ENCODE measurements at places on chromosomes 11 and 22. TPM values are rescaled to one million over a fixed set of nuclear protein-coding genes. Genes with fewer than 3 reads are reported as not detected.
A peak's percentile ranks its signal among the peaks of the same experiment; 100 is the strongest.

- DNase-seq, result no peak
These were observed 90.1 kb downstream of the STK33 start for GRCh38 chr11:8503910-8504364.

DNA sequence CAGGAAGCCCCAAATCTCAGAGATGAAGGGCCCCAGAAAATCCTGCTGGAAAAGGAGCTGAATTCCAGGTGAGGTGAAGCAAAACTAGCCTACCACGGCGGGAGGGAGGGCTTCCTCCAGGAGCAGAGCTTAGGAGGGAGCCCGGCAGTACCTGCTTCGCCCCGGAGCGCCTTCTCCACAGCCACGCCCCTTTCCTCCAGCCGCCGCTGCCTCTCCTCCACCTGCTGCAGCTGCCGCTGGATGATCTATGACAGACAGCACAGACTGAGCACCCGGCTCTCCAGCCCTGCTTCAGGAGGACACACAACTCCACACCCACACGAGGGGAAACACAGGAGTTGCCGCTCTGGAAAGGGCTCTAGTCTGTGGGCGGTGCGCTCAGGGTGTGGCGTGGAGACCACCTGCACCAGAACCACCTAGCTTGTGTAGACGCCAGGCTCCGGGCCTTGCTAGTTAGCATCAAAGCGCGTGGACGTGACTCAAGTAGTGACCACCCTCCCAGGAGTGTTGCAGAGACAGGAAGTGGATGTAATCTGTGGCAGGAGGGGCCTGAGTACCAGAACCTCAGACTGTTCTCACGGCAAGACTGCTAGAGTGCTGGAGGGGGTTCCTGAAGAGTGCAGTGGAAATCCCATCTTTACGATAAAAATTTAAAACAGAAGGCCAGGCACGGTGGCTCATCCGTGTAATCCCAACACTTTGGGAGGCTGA, 34.6 kb upstream of the BID start:
- DNase-seq, result peak; percentile 6

- peak; percentile 31 for DNase-seq
These were observed 1.5 kb downstream of the OR51B4 start for GRCh38 chr11:5300251-5300650.

- no peak for DNase-seq
These were observed 227.5 kb downstream of the MIAT start for GRCh38 chr22:26884921-26885320.

DNA sequence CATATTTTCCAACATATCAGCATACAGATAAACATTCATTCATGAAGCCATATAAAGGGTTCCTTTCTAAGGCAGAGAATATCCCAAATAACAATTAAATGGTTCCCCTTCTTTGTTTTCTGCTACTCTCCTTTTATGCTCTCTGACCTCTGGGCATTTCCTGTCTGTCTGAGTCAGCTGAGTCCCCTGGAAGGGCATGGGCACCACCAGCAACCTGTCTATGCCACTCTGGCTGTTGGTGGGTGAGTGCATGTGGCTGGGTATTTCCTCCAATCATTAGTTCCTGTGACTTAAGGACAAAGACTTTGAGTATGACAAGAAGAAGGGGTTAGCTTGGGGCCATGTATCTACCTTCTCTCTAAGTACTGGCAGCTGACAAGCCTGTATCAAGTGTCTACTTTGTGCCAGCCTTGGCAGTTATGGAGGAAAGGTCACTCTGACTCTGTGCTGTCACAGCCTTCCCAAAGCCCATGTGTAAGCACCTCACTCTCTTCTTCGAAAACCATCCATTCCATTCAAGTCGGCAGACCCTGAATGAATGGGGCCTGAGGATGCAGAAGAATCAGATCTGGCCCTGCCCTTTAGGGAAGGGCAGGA, 86.3 kb upstream of the PHOX2A start:
- DNase-seq, result no peak

The LINC01488 gene
- not detected for total RNA-seq

DNA sequence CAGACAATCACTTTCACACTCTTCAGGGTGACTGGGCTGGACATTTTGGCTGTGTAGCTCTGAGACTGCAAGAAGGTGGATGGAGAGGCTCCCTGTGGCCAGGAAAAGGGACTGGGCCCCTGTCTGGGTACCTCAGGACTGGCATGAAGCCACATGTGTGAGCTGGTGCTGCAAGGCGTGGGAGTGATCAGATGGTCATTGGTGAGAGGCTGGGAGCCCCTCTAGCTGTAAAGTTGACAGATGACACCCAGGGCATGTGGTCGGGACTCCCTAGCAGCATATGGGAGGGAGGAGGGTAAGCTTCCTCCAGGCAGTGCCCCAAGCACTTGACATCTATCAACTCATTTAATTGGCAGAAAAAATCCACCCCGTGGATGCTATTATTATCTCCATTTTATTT, 18.9 kb upstream of the CABP2 start:
- DNase-seq, result no peak

DNA sequence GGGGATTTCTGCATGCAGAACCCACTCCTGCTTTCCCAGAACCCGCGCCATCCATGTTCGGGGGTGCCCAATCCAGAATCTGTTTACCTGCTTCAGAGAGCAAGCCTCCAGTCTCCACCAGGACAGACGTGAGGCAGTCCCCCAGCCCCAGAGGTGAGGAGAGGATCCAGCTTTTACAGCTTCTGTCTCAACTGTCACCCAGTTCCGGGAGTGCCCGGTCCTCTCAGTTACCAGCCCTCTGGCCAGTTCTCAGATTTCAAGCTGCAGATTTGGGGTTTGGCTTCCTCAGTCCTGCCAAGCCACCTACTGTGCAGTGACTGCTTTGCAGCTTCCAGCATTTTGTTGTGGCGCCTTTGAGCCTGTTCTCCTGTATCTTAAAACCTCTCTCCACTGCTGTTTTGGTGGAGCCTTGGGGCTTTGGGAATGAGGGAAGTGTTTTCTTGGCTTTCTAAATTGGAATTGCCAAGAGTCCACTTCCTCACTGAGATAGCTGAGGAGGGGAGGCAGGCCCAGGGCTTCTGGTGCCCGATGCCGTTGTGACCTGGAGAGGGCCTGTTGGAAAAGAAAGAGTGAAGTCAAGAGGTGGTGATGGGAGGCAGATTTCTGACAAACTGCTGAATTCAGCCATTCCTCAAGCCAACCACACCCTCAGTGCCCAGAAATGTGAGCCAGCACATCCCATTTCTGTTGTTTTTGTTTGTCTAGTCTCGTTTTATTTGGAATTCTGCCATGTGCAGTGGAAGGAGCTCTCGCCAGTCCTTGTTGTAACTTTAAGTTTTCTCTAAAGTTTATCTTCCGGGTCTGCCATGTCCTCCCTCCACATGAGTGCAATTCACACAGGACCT, 513.4 kb downstream of the TBC1D22A start:
- DNase-seq, result no peak

The DEFB108B gene
- not detected for total RNA-seq

DNA sequence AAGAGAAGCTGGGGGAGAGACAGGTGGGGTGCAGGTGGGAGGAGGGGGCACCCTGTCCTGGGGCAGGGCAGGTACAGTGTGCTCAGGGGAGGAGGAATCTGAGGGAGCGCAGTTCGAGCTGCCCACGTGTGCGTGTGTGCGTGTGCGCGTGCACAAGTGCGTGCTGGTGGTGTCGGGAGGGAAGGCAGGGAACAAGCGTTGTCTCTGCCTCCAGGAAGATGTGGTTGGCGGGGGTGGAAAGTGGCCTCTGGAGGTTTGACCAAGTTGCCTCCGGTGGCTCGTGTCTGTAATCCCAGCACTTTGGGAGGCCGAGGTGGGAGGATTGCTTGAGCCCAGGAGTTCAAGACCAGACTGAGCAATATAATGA, 49.9 kb upstream of the THY1 start:
- DNase-seq, result no peak

- DNase-seq, result no peak
These were observed 1563.7 kb upstream of the TENM4 start for GRCh38 chr11:81004576-81004975.

The TRIM64 gene
- not detected for total RNA-seq

DNA sequence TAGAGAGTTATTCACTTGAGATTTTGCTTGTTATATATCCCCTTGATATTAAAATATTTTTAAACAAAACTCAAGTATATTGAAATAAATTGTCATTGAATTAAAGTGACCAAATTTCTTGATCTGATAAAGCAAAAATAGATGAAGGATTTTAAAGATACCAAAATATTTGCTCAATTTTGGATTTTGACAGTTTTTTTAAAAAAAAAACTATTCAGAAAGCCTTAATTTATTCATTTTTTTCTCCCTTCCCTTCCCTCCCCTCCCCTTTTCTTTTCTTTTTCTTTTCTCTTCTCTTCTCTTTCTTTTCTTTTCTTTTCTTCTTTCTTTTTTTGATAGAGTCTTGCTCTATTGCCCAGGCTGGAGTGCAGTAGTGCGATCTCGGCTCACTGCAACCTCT, 163.7 kb downstream of the DYNC2H1 start:
- no peak for DNase-seq

DNA sequence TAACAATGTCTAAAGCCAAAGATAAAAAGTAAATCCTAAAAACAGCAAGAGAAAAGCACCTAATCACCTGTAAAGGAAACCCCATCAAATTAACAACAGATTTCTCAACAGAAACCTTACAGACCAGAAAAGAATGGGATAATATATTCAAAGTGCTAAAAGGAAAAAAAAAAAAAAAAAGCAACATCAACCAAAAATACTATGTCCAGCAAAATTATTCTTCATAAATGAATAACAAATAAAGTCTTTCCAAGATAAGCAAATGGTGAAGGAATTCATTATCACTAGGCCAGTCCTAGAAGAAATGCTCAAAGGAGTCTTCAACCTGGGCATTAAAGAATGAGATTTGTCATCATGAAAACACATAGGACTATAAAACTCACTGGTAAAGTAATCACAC, 192.0 kb upstream of the UBASH3B start:
- DNase-seq, result no peak

The IL17REL gene
- total RNA-seq, result not detected

DNA sequence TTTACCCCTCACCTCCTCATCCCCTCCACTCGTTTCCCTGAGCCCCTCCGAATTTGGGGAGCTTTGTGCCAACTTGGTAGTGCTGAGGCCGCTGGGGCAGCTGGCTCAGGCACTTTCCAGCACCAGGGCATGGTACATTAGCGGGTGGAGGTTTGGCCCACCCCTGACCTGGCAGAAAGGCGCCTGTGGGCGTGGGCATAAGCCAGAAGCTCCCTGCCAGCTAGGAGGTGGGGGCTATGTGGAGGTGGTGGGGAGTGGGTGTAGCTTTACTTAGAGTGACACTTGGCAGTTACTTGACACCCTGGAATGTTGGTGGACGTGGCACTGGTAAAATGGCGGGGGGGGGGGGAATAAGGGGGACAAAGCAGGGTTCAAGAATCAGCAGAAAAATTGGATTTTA, 10.3 kb upstream of the IGF2 start:
- DNase-seq, result no peak

The PIWIL4 gene
- total RNA-seq, result 0.56 TPM

DNA sequence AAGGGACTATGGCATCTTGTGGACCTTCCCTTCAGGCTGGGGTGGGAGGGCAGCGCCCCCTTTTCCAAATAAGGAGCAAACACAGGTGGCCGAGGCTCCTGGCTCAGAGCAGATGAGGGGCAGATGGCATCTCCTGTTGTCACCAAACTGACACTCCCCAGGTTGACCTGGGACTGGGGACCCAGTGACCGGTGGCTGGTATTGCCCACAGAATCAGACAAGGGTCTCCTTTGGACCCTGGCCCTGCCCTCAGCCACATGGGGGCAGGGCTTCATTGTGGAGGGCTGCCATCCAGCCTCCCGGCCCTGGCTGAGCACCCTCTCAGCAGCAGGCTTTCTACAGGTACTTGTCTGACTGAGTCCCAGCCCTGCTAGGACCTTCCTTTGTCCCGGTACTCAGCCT, 842 bp upstream of the SIGIRR start:
- DNase-seq, result no peak

GRCh38 chr11:89293965-89294679, 116.4 kb downstream of the TYR start:
- peak; percentile 12 for DNase-seq

The OSM gene
- total RNA-seq, result not detected

- DNase-seq, result no peak
These were observed 207.1 kb upstream of the ARHGAP20 start for GRCh38 chr11:110919241-110919922.

All from IMR-90 (cell line).